ENCODE measurements at places on chromosomes 4 and X.

DNA sequence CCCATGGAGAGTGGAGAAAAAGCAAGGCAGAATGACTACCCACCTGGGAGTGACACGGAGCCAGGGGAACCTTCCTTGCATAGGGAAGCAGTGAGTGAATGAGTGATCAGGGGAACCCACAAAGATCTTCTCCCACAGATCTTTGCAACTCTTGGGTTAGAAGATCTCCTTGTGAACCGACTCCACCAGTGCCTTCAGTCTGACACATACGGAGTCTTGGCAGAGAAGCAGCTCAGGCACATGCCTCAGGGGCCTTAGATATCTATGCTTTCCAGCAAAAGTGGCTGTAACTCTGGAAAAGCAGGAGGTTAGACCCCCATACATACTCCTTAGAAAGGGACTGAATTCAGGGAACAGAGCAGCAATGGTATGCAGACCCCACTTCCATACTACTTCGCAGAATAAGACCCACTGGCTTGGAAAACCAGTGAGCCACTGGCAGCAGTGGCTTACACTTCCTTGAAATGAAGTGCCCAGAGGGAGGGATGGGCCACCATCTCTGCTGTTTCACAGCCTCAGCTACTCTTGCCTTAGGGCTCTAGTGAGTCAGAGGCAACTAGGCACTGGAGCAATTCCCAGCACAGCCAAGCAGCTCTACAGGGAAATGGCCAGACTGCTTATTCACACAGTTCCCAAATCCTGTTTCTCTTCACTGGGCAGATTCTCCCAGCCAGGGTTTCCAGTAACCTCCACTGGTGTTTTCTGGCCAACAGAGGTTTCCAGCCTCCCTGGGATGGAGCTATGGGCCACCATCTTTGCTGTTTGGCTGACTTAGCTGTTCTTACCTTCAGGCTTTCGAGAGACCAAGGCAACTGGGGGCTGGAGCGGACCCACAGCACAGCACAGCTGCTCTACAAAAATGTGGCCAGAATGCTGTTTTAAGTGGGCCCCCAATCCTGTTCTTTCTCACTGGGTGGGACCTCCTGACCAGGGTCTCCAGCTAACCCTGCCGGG lies 82.8 kb upstream of the TCEAL2 start:
- DNase-seq, result no peak

DNA sequence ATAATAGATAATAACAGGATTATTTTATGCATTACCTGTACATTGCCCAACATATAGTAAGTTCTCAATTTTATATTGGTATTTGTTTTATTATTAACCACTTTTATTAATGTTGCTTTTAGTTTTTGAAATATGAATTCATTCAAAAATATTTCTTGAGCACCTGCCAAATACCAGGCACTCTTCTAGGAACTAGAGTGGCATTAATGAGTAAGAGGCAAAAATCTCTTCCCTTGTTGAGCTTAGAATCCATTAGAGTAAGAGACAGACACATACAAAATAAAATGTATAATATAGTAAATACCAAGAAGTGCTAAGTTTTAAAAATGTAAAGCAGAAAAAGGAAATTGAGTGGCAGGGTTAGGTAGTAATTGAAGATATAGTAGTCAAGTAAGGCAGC lies 45.8 kb downstream of the TET2 start:
- DNase-seq, result no peak

- DNase-seq, result no peak
These were observed 113.1 kb upstream of the VCX2 start for GRCh38 chrX:8284131-8284530.

DNA sequence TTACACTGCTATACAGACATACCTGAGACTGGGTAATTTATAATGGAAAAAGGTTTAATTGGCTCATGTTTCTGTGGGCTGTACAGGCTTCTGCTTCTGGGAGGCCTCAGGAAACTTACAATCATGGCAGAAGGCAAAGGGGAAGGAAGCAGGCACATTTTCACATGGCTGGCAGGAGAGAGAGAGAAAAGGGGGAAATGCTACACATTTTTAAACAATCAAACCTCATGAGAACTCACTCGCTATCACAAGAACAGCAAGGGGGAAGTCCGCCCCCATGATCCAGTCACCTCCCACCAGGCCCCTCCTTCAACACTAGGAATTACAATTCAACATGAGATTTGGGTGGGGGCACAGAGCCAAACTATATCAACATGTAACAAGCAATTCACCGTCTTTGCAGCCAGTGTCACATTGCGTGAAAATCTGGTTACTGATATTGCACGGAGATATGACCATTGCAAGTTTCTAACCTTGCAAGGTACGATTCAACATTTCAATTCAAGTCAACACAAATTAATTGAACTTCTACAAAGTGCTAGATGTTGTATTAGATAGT lies 61.7 kb upstream of the RELL1 start:
- DNase-seq, result peak; percentile 96

DNA sequence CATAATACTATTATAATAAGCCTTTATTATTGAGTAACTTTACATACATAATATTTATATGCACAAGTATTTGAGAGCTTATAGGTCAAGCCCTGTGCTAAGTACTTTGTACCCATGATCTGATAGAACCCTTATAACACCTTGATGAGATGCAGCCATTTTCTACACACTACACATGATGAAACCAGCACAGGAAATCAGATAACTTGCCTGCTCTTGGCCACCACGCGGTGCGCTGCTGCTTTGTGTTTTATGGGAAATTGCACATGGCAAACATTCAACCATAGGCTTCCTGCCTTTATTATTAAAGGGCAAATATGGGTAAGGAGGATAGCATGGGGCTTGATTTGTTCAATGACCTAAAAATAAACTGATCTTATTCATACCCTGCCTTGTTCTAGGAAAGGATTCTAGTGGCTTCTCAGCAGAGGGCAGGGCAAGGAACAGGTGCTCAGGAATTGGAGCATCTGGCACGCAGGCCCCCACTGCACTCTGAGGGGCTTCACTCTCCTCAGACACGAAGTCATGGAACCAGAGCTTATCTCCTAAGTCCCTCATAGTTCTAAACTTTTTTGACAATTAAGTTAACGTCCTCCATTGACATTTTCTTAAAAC lies 31.6 kb upstream of the NAP1L5 start:
- no peak for DNase-seq

- DNase-seq, result peak; percentile 25
These were observed 6.4 kb downstream of the HSPA4L start for GRCh38 chr4:127788517-127788916.

GRCh38 chr4:4854649-4855295 lies 4.7 kb upstream of the MSX1 start:
- no peak for DNase-seq

- DNase-seq, result no peak
These were observed 523.6 kb downstream of the BCOR start for GRCh38 chrX:39574178-39574577.

DNA sequence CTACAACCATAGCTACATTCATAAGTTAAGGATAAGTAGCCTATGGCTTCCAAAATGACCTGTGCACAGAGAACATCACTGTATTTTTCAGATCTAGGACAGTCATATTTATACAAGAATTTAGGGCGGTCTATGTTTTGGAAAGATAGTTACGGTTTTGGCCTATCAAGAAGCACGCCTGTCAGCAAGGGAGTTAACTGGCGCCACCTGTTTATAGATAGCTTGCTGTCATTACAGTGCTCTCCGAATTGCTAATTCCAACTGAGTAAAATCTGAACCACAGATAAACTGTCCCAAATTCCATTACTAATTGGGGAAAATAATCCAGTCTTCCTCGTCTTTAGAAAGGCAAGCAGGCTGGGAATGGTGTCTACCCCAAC lies 646 bp downstream of the ABCB7 start:
- no peak for DNase-seq

GRCh38 chr4:84381759-84382158 lies 117.3 kb downstream of the NKX6-1 start:
- DNase-seq, result no peak

GRCh38 chrX:31217084-31217483 lies 145.2 kb upstream of the FTHL17 start:
- no peak for DNase-seq

GRCh38 chrX:31279359-31279758 lies 207.5 kb upstream of the FTHL17 start:
- peak; percentile 21 for DNase-seq

GRCh38 chr4:140102421-140102820 lies 51.6 kb downstream of the MAML3 start:
- peak; percentile 83 for DNase-seq

GRCh38 chrX:149010853-149011224 lies 494.3 kb downstream of the IDS start:
- no peak for DNase-seq

DNA sequence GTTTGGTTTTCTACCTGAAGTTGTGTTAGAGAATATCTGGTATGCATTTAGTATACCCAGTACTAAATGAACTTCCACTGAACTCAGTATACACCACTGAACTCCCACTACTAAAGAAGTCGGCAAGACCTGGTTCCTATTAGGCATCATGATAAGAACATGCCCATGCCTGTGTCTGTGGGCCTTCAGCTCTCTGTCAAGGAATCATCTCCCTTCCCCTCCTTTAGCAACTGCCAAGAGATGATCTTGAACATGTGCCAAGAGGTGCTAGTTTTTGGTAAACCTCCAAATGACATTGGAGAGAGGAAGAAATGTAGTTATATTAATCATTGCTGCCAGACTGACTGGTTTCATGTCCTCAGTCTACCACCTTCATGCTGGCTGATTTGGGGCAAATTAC lies 113.2 kb downstream of the ATP10D start:
- no peak for DNase-seq

GRCh38 chr4:48138936-48139335 lies 4.9 kb upstream of the TXK start:
- no peak for DNase-seq

- no peak for DNase-seq
These were observed 64.2 kb downstream of the MAGEA10 start for GRCh38 chrX:152074163-152074562.

DNA sequence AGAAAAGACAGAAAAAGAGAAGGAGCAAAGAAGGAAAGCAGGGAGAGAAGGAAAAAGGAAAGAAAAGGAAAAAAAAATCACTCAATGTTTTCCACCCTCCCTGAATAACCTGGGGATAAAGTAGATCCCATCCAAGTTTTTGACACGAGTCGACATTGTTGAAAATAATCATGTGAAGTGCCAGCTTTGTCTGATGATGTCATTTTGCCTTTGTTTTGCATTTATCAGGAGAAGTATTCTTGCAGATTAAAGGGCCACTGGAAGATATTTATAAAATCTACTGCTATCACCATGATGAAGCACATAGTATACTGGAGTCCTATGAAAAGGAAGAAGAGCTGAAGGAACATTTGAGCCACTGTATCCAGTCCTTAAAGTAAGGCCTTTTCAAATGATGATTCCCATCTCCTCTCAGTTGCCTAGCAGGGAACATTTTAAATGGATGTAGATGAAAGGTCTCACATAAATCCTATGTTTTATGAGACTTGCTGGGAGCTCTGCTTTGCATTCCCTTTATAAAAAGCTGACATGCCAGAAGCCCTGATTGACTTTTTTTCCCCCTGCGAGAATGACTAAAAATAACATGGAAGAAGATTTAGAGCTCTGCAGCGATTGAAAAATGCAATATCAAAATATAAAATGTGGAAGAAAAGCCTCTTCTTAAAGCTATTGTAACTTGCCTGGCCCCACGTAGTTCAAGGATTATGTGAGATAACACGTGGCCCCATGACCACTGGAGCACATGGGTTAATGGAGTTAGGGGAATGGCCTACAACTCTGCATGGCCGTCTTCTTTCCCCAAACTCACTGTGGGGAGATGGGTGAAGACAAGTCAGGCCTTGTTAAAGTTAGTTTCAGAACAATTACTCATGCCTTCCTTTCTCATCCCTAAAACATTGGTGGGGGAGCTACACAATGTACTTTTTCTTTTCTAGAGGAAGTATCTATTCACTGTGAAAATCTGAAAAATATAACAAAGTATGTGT lies 77.5 kb downstream of the INTS12 start:
- DNase-seq, result no peak

DNA sequence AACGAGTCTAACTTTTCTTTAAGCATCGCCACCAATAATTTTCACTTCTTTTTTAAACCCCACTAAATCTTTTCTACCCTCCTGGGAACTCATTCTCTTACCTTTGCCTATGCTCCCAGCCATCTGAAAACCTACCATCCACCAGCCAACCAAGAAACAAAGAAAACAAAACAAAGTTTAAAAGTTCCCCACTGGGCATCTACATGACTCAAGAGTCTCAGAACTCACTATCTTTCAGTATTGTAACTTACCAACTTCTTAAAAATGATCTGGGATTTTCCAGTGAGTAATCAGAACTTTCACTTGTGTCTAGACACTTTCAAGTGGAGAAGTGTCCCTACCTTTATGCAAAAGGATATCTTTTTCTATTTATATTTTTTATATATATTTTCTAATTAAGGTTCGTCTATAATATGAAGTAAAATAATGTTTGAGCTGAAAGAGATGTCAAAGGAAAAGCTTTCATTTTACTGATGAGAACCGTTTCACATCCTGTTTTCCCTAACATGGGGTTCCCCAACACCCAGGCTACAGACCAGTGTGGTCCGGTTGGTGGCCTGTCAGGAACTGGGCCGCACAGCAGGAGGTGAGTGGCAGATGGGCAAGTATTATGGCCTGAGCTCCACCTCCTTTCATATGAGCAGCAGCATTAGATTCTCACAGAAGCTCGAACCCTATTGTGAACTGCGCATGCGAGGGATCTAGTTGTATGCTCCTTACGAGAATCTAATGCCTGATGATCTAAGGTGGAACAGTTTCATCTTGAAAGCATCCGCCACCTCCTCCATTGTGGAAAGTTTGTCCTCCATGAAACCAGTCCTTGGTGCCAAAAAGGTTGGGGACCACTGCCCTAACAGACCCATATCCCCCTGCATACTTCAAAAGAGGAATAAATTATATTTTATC lies 9.8 kb upstream of the TIGD2 start:
- no peak for DNase-seq

GRCh38 chr4:23932901-23933308 lies 43.1 kb upstream of the PPARGC1A start:
- DNase-seq, result no peak

- no peak for DNase-seq
These were observed 801.3 kb downstream of the IL1RAPL1 start for GRCh38 chrX:29388509-29388908.

GRCh38 chrX:110418316-110419235 lies 59.9 kb downstream of the RTL9 start:
- peak; percentile 47 for DNase-seq

GRCh38 chr4:29756966-29757365 lies 963.2 kb upstream of the PCDH7 start:
- DNase-seq, result no peak

Data from KBM-7 (cell line).